ENCODE measurements at places on chromosomes 12 and 14.

DNA sequence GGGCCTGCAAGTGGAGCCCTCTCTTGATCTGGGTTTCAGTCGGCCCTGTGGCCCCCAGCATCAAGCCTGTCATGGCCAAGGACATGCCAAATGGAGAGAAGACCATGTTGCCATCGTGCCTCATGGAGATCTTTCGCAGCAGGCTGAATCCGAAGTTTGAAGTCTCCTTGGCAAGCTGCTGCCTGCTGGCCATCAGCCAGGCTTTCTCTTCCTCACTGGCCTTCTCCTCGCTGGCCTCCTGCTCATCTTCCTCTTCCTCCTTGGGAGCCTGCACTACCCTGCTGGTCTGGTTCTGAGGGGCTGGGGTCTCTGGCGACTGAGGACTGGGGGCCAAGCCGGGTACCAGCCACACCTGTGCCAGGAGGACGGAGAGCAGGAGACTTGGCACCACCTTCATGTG, 2.9 kb downstream of the SERPINA10 start:
- DNase-seq: no peak

GRCh38 chr14:35344107-35344807, 52.1 kb downstream of the PSMA6 start:
- DNase-seq: no peak

DNA sequence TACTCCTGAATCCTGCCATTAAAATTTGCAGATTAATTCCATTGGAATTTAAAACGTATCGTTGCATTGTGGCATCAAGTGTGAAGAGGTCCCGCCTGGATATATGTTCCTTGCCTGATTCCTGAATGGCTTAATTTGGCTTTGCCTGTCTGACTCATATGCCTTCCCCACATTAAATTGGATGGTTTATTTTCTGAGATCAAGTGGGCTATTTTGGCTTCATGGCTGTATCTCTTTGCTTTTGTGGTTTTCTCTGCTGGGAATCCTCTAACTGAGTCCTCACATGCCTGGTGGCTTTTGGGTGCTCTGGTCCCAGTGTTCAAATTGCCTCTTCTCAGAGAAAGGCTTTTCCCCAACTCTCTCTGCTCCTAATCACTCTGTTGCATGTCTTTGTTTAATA, 127.9 kb upstream of the DYRK2 start:
- DNase-seq: no peak

GRCh38 chr14:49614196-49614595, 6.2 kb downstream of the RPL36AL start:
- DNase-seq: no peak

DNA sequence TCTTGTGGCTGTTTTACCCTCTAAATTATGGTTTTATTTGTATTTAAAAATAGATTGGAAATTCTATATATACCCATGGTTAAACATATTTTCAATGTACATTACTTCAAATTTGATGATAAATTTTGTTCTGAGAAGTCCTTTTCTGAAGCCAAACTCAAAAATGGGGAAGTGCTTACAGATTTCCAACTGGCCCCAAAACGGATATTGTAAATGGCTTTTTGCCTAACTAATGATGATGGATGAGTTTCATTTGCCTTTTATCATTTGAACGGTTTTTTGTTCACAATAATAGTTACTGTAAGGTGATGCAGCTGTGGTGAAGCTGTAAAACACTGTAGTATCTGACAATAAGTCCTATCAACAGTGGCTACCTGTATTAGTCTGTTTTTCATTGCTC, 136.9 kb downstream of the FUT8 start:
- DNase-seq: no peak

GRCh38 chr14:85293612-85294234, 236.2 kb upstream of the FLRT2 start:
- no peak for DNase-seq

- DNase-seq: no peak
Observed at GRCh38 chr12:3257411-3257810, 180.2 kb downstream of the TSPAN9 start.

DNA sequence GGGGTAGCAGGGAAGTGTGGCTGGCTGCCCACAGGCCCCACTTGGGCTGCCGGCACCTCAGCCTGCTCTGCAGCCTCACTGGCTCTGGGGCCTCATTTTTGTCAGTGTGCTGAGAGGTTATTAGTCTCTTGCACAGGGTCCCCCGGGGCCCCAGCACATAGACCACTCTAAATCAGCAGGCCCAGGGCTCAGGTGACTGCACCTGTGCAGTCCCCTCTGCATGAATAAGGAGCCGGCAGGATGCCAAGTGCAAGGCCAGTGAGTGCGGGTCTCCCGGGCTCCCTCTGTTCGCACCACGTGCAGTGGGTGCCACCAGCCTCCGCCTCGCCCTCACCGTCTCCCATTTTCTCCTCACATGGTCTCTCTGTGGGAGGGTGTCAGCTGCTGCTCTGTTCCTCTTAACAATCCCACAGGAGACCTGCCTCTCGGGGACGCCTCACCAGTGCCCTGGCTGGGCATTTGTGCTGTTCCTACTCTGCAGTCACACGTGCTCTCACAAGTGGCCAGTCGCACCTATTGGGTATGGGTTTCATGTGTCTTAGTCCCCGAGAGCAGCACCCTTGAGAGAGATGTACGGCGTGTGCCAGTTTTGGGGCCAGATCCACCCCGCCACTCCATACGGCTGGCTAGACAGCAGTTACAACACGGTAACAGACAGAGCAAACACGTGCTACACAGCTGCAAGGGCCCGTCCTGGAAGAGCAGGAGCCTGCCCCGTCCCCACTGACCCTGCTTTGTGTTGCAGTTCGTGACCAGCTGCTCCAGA, 40.4 kb downstream of the MMAB start:
- DNase-seq: no peak

DNA sequence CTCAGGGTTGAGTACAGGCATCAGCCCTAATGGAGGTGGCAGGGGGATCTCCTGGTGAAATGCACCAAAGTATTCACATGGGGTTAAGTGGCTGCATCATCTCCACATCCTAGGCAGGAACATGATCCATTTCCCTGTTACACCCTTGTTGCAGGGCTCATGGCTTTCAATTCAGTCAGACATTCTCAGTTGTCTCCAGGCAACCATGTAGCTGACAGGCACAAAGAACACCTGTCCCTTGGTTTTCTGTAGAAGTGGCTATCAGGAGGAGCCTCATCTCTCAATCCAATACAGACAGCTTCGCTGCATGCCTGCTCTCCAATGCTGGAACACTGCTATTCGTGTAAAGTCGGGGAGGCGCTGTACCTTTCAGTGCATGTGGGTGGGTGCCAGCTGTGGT, 299.0 kb upstream of the FOXG1 start:
- DNase-seq: no peak

DNA sequence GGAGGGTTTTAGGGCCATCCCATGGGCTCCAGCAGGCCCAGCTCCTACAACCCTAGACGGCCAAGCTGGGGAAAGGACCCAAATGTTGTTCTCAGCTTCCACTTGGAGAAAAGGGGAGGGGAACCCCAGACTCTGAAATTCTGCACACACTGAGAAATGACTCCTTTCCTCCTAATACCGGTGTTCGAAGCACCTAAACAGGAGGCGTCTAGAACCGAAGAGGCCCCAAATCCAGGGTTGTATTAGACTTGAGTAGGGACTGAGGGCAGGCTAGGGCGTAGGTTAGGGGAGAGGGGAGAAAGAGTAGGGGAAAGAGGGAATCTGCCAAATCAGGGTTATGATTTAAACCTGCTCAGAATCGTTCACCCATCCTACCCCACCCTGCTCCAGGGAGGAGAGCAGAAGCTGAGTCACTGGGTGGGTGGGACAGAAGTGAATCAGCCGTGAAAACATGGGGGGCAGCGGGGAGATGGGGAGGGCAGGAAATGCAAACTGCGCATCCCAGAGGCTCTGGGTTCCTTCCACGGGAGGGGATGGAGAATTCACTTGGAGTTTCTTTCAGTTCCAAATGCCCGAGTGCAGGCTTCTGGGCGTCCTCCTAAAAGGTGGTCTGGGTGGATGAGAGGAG, 1.0 kb downstream of the IGFBP6 start:
- peak; percentile 79 for DNase-seq

DNA sequence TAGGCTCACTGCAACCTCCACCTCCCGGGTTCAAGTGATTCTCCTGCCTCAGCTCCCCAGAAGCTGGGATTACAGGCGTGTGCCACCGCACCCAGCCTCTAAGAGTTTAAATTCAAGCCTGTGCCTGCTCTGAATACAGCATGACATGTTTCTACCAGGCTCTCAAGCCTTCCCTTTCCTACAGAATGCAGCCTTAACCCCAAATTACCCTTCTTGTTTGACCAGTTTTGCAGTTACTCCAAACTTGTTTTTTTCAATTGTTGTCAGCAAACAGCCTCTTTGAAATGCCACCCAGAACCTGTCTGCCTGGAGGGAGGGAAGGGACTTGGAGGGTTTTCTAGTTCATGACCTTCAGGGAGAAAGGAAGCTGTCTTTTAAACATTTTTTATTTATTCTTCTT, 15.4 kb downstream of the GLTP start:
- no peak for DNase-seq

- no peak for DNase-seq
Observed at GRCh38 chr14:23621204-23621931, 14.8 kb upstream of the DHRS2 start.

GRCh38 chr14:23141706-23142444, 22.8 kb upstream of the CEBPE start:
- peak; percentile 94 for DNase-seq

GRCh38 chr12:38222011-38222410, 94.6 kb upstream of the ALG10B start:
- no peak for DNase-seq

DNA sequence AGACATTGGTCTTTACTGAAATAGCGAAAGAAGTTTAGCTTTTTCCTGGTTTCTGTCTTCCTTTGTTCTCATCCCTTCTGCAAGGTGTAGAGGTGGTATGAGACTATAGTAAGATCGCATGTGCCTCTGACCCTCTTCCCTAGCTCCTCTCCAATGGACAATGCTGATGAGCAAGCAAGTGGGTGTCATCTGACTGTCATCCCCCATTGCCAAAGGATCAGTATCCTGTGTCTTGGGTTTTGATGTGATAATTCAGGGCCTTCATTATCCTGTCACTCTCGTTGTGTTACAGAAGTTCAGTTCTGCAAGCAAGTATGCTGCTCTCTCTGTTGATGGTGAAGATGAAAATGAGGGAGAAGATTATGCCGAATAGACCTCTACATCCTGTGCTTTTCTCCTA, 10.0 kb upstream of the TNS2 start:
- no peak for DNase-seq

Data from adipocyte (in vitro differentiated cells).